Stimulated activated CD8-positive, alpha-beta memory T cell treated with anti-CD3 and anti-CD28 coated beads, Interleukin-15, amount 100 ng/mL, for 24 hours (primary cell): ENCODE measurements at places on chromosomes 12 and 14.

GRCh38 chr12:5138256-5138655, 94.6 kb downstream of the KCNA5 start:
- DNase-seq = no peak

DNA sequence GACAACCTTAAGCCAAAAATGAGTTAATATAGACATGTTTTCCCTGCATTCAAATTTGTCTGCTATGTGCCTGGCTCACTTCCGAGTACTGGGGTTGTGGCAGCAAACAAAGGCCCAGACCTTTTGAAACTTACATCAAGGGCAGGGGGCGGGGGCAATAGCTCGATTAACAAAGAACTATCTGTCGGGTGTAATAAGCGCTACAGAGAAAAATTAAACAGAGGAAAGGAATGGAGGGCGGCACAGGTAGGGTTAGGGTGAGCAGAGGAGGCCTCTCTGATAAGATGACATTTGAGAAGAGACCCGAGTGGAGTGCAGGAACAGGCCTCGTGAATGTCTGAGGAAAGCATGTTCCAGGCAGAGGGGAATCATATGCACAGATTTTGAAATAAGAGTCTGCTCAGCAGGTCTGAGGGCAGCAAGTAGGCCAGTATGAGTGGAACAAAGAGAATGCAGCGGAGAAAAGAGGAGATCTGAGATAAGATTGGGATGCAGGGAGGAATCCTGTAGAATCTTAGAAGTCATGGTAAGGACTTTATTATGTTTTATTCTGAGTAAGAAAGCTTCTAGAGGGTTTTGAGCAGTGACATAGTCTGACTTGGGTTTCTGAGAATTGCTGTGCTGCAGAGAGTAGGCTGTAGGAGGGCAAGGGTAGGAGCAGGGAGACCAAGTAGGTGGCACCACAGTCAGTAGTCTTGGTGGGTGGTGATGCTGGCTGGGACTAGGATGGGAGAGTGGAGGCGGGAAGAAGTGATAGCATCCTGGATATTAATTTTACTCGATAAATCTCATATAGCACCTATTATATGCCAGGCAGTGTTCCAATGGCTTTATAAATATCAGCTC, 52.6 kb downstream of the BICDL1 start:
- DNase-seq = no peak

GRCh38 chr12:65720136-65721130, 103.8 kb upstream of the HMGA2 start:
- DNase-seq = no peak

GRCh38 chr12:8644345-8645248, 18.0 kb downstream of the MFAP5 start:
- no peak for DNase-seq

- no peak for DNase-seq
These were observed 113.3 kb downstream of the ANO6 start for GRCh38 chr12:45329238-45329637.

GRCh38 chr12:110853836-110854235, 7.0 kb downstream of the CCDC63 start:
- DNase-seq = no peak

DNA sequence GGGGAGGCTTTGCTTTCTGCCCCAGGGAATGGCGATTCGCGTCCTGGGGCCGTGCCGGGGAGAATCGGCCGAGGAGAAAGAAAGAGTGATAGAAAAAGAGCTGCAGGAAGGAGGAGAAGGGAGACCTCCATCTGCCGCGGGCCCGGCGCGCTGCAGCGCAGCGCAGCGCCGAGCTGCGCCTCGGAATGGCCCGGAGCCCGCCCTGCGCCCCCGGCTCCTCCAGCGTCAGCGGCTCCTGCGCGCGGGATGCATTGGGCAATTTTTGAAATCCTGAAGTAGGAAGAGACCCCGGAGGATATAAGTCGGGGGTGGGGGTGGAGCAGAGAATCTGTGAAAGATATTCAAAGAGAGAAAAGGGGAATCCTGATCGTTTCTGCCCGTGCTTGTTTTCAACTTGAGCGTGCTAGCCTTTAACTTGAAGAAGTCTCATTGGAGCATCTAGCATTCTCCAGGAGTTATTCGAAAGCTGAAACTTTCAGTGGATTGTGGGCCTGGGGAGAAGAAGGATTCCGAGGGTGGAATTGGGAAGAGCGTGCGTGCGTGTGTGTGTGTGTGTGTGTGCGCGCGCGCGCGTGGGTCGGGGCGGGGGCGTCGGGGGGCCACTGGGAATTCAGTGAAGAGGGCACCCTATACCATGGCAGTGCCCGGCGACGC, 441 bp downstream of the PDE3A start:
- DNase-seq = no peak

GRCh38 chr12:56252649-56253048, 5.5 kb downstream of the ANKRD52 start:
- no peak for DNase-seq

DNA sequence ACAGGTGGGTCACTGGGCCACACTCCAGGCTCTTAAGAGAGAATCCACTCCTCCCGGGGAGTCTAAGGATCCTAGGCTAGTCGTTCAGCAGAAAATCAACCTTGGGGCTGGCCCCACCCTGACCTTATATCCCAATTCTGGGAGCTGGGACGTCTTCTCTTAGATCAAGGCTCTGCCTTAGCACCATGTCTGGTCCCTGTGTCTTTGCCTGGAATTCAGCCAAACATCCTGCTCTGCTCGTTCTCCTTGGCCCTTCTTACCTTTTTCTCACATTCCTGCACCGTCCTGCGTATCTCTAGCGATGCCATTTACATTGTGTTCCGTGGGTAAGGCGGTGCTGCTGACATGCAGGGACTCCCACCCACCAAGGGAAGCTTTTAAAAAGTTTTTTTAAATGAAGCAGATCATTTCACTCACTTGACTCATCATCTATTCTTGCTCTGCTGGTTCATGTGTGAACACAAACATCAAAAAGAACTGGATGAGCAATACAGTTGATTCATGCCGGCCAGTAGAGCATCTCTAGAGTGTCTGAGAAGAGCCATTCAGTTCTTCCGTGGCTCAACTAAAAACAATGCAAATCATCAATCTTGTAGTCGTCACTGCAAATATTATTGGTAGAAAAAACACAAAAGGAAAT, 50.2 kb downstream of the KCNK13 start:
- DNase-seq = no peak

- no peak for DNase-seq
These were observed 12.8 kb upstream of the WSB2 start for GRCh38 chr12:118073768-118074167.

DNA sequence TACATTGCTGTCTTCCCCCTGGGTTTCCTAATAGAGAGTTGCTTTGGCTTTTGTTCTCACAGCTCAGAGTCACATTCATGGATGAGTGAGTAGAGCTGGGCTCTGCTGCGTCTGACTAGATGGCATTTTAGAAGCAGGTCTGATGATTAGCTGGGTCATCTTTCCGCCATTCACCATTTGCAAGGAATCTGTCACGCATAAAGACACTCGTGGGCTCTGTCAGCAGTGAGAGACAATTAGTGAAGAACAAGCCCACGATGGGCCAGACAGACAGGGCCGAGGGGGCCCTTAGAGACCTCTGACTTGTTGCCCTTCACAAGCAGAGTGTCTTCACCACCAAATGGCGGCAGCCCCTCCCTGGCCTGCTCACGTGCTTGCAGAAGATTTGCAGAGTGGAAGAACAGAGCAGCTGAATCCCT, 175.0 kb downstream of the CRADD start:
- no peak for DNase-seq

- DNase-seq = no peak
These were observed 38.1 kb downstream of the GCH1 start for GRCh38 chr14:54864526-54864925.

- peak; percentile 75 for DNase-seq
These were observed 12.1 kb upstream of the TMPO start for GRCh38 chr12:98503342-98503591.

DNA sequence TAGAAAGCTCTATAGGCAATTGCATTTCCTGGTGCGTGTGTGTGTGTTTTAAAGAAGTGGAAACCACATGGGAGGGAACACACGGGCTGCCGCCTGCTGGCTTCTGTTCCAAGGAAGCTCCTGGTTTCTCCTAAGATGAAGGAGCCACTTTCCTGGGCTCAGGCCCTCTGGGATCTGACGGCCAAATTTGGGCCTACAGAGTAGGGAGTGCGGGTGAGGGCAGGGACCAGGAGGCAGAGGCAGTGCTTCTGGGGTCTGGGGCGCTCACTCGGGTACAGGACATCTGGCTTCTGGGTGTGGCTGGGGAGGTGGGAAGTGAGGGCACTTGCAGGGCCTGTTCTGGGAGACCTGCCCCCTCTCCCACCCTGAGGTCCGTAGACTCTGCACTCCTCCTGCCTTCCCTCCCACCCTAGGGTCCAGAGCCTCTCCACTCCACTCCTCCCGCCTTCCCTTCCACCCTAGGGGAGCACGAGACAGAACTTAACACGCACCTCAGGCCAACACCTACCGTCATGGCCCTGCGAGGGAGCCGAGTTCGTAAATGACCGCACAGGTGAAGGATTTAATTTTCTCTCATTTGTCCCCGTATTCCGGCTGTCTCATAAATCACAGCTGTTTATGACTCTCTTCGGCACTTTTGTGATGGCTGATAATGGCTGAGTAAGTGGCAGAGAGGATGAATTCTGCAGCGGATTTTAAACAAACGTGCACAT, 127.7 kb downstream of the KIF26A start:
- no peak for DNase-seq

- peak; percentile 75 for DNase-seq
These were observed at the start of the genes BAG5 and COA8 for GRCh38 chr14:103562429-103563225. BAG5 (minus strand) TSS chr14:103562657; CDS start chr14:103561164, 1,493 bp downstream. COA8 (plus strand) TSS chr14:103562960; CDS start chr14:103563002, 42 bp downstream.

DNA sequence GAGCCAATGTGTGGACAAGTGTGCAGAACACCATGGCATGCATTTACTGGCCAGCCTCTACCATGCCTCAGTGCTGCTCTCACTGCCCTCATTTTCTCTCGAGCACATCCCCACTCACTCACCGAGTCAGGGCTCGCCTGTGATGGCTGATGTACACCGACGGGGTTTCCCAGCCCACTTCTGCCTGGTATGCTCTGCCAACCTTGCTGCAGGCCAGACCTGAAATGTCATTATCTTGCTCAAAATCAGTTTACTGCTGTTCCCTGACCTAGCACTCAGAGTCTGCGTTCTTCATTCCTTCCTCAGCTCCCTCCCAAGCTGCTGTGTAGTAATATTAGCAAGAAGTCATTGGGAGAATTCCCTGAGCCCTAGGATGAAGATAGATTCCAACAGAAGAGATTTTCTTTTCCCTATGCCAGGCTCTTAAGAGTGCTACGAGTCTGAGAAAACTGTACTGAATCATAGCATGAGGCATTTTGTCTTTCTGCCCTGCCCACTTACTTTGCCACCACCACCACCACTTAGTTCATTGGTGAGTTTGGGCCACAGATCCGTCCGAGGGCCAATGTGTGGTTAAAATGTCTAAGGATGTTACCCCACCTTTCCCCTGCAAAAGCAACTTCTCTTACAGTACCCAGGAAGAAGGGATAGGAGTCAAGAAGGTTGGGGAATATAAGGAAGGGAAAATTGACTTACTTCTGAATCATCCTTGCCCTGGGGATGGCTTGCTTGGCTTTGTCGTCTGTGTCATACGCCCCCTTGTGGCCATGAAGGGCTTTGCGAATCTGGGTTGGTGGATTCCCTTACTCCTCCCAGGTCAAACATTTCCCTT, 51.0 kb downstream of the BMAL2 start:
- peak; percentile 24 for DNase-seq

DNA sequence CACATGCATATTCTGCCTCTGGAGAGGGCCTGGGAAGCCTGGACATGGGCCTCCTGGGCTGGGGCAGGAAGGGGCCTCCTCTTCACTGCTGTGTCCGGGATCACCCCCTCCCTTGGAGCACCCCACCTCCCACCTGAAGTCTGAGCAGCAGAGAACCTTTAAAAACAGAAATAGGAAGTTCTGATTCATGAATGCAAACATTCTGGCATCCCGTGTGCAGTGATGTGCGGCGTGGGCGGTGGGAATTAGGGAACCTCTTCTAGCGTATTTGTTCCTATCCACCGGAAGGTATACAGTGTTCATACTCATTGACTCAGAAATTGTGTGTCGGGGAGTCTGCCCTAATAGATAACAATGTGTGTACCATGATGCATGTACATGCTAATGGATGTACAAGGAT, 46.2 kb downstream of the C14orf132 start:
- no peak for DNase-seq

DNA sequence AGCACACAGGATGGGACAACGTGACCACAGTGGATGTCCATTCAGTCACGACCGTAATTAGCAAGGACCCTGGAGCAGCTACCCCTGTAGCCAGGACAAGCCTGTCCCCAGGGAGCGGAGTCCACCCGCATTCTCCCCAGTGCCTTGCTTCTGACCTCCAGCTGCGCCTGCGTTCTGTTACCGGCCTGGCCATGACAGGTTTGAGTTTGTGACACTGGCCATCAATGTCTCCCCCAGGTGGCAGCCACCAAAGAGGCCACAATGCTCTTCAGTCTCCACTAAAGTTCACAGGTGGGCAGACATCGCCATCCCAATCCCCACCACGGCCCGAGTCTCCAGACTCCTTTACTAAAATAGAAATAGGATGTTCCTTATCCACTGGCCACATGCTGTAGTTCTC, 96.7 kb downstream of the TMEM132D start:
- no peak for DNase-seq

- DNase-seq = no peak
These were observed 668 bp downstream of the GPR84 start for GRCh38 chr12:54363618-54364017.

- DNase-seq = no peak
These were observed 25.8 kb downstream of the COX16 start for GRCh38 chr14:70333728-70334127.

DNA sequence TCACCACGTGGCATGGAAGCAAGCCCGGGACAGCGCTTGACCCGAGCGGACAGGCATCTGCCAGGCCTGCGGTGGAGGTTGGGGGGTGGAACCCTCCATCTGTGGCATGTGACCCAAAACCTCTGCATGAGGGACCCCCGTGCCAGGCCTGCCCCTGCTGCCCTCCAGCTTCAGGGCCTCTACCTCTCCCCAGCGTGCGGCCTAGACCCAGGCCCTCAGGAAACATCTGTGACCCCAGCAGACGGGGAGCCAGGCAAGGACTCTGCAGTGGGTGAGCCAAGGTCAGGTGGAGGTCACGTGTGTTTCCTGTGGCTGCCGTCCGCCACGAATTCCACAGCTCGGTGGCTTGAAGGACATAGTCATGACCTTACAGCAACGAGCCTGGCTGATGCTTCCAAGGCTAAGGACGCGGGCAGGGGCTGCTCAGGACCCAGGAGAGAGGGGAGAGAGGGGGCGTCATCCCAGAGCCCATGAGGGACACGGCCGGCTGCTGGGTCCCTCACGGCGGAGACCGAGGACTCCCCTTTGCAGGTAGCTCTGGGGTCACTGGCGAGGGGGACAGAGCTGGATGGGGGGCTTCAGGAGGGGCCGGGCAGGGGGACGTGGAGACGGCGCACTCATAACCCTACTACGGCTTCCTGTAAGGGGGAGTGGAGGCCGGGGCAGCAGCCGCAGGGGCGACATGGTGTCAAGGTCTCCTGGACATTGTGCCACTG, 91.5 kb downstream of the GALNT9 start:
- no peak for DNase-seq

GRCh38 chr14:49986343-49987014, 93.6 kb downstream of the ARF6 start:
- no peak for DNase-seq

- no peak for DNase-seq
These were observed 174.1 kb downstream of the CRADD start for GRCh38 chr12:93851257-93851671.
